IPS-NIHi11 (cell line): ENCODE measurements at places on chromosomes 3 and 15.

- no peak for DNase-seq
These were observed 198.4 kb upstream of the LRRN1 start for GRCh38 chr3:3600665-3601340.

DNA sequence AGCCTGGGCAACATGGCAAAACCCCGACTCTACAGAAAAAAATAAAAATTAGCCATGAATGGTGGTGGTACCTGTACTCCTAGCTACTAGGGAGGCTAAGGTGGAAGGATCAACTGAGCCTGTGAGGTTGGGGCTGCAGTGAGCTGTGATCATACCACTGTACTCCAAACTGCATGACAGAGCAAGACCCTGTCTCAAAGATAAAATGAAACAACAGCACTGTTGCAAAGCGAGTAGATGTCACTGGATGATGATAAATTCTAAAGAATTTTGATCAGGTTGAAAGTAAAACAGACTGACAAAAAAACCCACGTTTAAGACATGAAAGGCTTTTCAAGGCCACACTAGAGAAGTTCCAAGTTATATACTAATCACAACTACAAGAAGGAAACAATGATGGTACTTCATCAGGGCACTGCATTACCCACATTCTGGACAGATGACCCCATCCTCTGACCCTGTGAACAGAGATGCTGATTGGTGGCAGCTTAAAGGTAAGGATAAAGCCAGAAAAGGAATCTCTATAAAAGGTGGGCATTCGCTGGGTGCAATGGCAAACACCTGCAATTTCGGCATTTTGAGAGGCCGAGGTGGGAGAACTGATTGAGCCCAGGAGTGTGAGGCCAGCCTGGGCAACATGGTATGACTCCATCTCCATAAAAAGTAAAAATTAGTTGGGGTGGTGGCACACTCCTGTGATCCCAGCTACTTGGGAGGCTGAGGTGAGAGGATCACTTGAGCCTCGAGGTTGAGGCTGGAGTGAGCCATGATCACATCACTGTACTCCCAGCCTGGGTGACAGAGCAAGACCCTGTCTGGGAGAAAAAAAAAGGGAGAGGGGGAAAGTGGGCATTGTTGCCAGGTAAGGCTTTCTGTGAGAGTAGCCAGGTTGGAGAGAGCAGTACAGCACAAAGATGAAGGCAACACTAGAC lies 59.2 kb downstream of the TBL1XR1 start:
- DNase-seq, result no peak

DNA sequence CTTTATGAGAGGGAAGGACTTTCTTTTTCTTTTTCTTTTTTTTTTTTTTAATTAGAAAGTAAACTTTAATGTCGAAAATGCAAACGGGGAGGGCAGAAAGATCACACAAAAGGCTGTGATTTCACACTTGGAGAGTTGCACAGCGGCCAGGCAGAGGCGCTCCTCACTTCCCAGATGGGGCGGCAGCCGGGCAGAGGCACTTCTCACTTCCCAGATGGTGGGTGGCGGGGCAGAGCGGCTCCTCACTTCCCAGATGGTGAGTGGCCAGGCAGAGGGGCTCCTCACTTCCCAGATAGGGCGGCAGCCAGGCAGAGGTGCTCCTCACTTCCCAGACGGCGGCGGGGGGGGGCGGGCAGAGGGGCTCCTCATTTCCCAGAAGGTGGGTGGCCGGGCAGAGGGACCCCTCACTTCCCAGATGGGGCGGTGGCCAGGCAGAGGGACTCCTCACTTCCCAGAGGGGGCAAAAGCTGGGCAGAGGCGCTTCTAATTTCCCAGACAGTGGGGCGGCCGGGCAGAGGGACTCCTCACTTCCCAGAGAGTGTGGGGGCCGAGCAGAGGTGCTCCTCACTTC lies 88.6 kb downstream of the ATP2B2 start:
- DNase-seq, result no peak

DNA sequence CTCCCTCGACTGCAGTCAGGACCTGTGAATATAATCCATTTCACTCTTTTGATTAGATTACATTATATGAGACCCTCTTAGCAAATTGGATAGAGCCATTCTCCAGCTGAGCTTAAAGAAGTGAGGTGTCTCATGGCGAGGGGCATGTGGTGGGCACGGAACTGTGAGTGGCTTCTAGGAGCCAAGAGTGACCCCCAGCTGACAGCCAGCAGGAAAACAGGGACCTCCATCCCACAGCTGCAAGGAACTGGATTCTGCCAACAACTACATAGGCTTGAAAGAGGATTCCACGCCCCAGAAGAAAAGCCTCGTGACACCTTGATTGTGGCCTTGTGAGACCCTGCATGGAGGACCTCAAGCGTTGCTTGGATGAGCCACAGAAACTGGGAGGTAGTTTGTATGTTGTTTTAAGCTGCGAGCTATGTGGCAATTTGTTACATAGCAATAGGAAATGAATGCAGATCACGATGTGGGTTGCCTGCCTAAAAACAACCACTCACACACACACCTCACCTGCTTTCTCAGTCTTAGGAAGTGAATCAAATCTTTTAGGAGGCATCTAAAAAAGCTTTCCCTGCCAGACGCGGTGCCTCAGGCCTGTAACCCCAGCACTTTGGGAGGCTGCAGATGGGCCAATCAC lies 84.2 kb upstream of the BHLHE40 start:
- DNase-seq, result no peak

DNA sequence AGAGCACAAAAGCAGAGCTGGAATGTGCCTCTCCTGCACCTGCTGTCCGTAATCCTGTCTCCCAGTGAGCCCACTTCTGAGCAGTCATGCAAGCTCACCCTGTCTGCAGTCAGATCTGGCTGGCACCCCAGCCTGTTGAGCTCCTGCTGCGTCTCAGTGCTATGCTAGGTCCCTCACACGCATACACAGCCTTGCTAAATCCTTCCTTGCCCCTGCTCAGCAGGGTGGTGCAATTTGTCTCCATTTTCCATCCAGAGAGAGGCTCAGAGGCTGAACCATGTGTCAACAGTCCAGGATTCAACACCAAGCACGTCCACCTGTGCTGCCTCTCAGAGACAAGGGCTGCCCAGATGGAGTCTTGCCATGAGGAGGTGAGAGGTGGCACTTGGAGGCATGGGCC lies 11.0 kb downstream of the POMGNT2 start:
- no peak for DNase-seq

- peak; percentile 80 for DNase-seq
These were observed 55.8 kb downstream of the ZNF621 start for GRCh38 chr3:40580494-40581091.

DNA sequence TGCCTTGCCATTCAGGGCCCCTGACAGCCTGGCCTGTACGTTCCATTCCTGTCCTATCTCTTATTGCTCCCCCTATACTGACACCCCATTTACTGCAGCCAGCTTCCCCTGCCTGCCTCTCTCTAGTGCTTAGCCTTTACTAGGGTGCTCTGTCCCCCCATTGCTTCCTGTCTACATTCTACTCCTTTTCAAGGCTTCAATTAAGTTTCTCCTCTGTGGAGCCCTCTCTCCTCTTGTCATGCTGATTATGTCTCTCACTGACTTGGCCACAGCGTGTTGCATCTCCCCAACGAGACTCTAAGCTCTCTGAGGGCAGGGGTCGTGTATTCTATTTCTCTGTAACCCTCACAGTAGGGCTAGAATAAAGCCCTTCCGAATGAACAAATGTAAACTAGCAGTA lies 185.2 kb downstream of the RPLP1 start:
- no peak for DNase-seq

DNA sequence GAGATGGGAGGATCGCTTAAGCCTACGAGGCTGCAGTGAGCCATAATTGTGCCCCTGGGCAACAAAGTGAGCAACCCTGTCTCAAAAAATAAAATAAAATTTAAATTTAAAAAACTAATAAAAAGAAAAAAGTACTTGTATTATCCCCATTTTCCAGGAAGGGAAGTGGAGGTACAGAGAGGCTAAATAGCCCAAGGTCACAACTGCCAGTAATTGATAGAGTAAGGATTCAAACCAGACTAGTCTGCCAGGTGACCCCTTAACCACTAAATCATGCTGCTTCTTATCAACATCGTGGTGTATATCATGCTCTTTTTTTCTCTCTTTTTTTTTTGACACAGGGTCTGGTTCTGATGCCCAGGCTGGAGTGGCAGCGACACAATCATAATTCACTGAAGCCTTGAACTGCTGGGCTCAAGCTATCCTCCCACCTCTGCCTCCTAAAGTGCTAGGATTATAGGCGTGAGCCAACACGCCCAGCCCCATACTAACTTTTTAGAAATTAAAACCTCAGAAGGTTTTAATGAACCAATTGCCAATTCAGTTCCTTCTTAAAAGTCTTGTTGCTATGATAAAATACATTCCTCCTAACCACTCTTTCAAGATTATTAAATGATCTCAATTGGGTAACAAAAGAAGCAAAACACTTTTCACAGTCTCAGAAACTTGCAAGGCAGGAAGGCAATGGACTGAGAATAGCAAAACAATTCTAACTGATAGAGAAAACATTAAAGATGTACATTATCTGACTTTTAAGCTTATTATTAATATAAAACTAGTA lies 30.5 kb downstream of the HERC1 start:
- no peak for DNase-seq

DNA sequence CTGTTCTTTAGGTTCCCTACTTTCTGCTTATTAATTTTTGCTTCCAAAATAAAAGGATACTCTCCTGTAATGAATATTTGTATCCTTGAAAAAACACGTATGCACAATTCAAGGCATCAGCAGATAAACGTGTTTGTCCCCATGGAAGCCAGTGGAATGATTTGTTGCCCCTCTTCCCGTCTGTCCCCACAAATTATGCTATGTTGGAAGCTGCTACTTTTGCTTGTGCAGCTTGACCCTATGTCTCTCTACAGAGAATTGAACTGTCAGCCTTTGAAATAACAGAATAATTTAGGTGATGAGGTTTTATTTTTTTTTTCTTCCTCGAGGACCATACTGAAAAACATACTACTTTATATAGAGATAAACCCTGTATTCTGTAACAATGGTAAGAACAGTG lies 401.5 kb upstream of the GOLIM4 start:
- no peak for DNase-seq

DNA sequence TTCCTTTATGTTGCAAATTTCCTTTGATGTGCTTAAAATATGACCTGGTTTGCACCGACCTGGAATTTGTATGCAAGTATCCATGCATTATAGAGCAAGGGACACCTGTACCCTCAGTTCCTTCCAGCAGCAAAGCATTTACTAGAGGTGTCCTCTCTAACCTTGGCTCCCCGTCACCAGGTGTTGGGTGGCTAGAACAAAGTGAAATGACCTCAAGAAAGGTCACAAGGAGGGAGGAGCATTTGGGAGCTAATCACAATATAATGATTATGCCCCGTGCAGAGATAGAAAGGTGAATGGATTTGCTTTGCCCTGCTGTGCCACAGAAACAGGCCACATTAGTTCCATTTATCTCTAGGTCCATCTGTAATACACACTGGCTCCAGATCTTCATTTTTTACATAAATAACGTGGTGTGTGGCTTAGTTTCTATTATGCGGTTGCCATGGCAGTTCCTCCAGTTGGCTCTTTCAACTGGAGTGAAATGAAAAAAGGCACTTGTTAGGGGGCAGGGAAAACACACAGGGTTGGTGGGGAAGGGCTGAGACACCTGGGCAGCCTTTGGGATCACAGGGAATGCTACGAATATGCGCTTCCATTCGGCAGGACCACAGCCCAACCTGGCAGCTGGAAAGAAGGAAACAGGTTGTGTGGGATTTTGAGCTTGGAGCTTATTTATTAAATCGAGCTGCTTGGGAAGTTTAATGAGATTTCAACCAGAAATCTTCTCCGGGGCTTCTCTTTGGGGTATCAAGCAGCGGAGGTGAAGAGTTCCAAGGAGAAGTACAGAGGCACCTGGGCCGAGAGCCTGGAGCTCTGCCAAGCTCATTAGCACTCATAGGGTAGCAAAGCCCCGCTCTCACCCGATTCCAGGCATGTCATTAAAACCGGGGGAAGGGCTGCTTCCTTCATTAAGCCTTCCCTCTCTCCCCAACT lies 233.5 kb upstream of the ST8SIA2 start:
- DNase-seq, result no peak

GRCh38 chr15:78429477-78429876 lies 8.5 kb upstream of the IREB2 start:
- DNase-seq, result no peak

- DNase-seq, result no peak
These were observed 83.3 kb downstream of the SNRK start for GRCh38 chr3:43369404-43370292.

GRCh38 chr3:181847276-181847675 lies 135.6 kb downstream of the SOX2 start:
- no peak for DNase-seq

- DNase-seq, result peak; percentile 67
These were observed 440.6 kb downstream of the MCTP2 start for GRCh38 chr15:94671858-94672532.

GRCh38 chr3:140726066-140726465 lies 48.2 kb downstream of the TRIM42 start:
- DNase-seq, result no peak

- peak; percentile 23 for DNase-seq
These were observed 167.4 kb downstream of the GAP43 start for GRCh38 chr3:115790759-115791158.

DNA sequence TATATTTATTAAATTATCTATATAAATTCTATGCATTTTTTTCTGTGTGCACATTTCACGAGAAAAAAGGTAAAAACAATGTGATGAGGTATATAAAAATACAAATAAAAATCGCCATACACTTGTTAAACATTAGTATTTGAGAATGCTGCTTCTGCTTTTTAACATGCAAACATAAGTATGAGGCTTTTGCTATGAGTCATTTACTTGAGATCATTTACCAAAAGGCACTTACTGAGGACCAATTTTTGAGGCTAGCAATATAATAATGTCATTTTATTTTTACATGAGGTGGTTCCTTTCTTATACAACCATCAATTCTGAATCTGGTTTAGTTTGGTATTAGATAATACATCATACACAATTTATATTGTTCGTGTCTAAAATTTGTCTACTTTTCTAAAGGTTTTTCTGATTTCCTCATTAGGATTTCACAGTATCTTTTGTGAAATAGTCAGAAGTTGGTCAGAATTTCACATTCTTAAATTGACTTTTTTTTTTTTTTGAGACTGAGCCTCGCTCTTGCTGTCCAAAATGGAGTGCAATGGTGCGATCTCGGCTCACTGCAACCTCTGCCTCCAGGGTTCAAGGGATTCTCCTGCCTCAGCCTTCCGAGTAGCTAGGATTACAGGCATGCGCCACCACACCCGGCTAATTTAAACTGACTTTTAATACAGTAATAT lies 25.6 kb downstream of the DCUN1D1 start:
- DNase-seq, result no peak

GRCh38 chr3:160108362-160108761 lies 116.9 kb upstream of the C3orf80 start:
- DNase-seq, result no peak

DNA sequence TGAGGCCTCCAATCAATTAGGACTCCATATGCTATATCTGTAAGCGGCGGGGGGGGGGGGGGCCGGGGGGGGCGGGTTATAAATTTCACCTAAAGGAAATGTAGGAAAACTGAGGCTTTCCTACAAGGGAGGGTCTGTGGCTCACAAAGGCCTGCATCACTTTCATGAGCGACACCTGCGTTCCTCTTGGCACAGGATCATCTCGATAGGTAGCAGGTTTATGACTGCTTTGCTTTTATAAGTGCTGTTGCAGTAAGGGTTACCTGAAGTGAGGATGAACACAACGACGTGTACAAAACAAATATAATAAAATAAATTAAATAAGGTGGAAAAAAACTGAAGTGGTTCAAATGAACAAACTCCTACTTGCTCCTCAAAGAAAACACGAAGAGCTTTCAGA lies 194.3 kb downstream of the FOXP1 start:
- no peak for DNase-seq
